ENCODE measurements at places on chromosomes 7 and 10.

GRCh38 chr7:50474382-50475160 lies 24.4 kb upstream of the FIGNL1 start:
- DNase-seq = no peak

- DNase-seq = no peak
These were observed 8.8 kb upstream of the SPAM1 start for GRCh38 chr7:123916240-123916724.

- DNase-seq = no peak
These were observed 202.2 kb downstream of the VTI1A start for GRCh38 chr10:112649006-112649821.

GRCh38 chr7:98323597-98324322 lies 42.3 kb downstream of the BRI3 start:
- DNase-seq = no peak

- no peak for DNase-seq
These were observed 569.4 kb downstream of the HTR7 start for GRCh38 chr10:90288391-90288933.

DNA sequence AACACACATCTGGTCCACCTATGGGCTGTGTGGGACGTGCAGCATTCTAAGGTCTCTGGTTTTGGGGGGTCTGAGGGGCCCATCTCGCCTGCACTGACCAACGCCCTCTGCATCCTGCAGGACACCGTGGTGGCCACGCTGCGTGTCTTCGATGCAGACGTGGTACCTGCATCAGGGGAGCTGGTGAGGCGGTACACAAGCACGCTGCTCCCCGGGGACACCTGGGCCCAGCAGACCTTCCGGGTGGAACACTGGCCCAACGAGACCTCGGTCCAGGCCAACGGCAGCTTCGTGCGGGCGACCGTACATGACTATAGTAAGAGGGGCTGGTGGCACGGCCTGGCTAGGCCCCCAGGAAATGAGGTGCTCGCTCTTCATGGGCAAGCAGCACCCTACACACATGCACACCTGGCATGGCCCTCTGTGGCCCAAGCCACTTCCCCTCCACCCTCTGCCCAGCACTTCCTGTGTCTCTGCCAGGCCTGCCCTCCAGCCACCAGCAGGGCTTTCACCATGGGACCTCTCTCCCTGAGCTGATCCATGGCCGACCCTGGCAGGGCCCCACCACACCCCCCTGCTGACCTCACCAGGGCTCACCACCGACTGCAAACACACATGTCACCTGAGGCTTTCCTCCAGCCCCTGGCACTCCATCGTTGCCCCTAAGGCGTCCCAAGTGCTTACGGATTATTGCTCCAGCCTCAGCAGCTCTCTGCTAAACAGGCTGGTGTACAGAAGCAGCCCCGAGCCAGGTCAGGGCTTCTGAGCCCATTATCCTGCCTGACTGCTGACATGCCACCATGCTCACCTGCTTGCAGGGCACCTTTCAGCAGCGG lies 29.6 kb downstream of the RET start:
- DNase-seq = peak; percentile 36

GRCh38 chr7:49773218-49773935 lies at the start of gene VWC2:
Gene VWC2 (plus strand): TSS chr7:49773638. CDS start chr7:49775436, 1,798 bp downstream.
- DNase-seq = no peak

GRCh38 chr10:65394502-65395297 lies 1531.1 kb upstream of the LRRTM3 start:
- DNase-seq = no peak

DNA sequence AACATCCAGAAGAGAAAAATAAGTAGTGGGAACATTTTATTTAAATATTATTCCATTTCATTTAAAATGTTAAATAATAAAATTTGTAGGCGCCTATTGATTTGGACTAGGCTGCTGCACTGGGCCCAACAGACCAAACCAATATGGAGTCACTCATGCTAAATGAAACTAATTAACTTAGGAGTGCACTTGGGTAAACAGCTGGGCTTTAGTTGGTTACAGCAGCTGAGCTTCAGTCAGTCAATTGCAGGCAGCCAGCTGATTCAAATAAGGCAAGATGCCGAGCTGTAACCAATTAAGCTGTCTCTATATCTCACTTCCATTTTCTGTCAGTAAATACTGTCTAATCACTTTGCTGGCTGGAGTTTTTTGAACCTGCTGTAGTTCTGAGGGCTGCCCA lies 102.1 kb upstream of the WDR11 start:
- DNase-seq = no peak

GRCh38 chr7:17620566-17620965 lies 319.7 kb downstream of the SNX13 start:
- no peak for DNase-seq

- no peak for DNase-seq
These were observed 155.6 kb upstream of the FAM13C start for GRCh38 chr10:59517996-59518395.

DNA sequence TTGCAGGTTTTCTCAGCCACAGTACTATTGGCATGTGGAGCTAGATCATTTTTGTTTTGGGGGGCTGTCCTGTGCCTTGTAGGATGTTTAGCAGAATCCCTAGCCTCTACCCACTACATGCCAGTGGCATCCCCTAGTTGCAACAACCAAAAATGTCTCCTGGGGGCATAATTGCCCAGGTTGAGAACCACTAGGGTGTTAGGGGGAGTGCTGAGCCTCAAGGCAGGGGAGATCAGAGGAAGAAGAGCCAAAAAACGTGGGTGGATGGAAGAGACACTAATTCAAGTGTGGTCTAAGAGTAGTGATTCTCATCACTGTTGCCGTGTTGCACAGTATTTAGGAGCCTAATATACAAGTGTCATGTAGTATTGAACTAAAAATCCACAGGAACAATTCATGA lies 31.7 kb upstream of the CCNY start:
- DNase-seq = no peak

- no peak for DNase-seq
These were observed 108.9 kb downstream of the ARID5B start for GRCh38 chr10:62010366-62010765.

DNA sequence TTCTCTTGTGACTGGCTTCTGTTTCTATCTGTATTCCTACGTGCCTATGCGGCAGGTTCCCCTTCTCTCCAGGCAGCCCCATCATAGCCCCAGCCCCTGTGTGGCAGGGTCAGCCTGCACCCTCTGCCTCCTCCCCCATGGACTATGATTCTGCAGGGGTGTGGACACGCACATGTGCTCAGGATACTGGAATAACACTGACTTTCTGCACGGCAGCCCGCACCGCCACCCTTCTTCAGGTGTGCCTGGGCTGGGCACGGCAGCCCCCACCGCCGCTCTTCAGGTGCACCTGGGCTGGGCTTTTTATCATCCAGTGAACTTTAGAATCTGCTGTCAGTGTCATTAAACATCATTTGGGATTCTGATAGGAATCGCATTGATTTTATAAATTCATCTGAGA lies 202.6 kb upstream of the PPP2R2D start:
- DNase-seq = no peak

DNA sequence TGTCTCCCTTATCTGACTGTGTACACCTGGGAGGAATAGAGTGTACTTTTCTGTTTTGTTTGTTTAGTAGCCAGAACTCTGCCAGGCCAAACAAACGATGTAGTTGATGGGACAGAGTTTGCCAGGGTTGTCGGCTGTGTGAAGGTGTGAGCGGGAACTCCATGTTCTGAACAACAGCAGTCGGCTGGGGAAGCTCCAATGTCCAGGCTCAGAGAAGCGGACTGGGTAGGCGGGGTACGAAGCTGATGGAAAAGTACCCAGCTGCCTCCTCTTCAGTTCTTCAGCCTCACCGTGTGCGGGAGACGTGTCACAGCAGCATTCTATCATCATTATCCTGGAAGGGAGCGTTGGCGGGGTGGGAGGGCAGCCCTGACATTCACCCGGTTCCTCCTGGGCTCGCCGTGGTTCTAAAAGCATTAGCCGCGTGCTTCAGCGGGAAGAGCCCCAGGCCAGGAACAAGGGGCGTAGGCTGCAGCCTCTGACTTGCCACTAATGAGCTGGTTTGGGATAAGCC lies 52.9 kb downstream of the PFKFB3 start:
- DNase-seq = no peak

GRCh38 chr7:151007469-151007898 lies 16.7 kb downstream of the NOS3 start:
- DNase-seq = no peak

- no peak for DNase-seq
These were observed 33.1 kb downstream of the SEMA3C start for GRCh38 chr7:80885757-80886156.

GRCh38 chr7:108063520-108063933 lies 60.6 kb upstream of the LAMB1 start:
- DNase-seq = no peak

- DNase-seq = no peak
These were observed 98.8 kb downstream of the PTPN20 start for GRCh38 chr10:47010036-47010435.

DNA sequence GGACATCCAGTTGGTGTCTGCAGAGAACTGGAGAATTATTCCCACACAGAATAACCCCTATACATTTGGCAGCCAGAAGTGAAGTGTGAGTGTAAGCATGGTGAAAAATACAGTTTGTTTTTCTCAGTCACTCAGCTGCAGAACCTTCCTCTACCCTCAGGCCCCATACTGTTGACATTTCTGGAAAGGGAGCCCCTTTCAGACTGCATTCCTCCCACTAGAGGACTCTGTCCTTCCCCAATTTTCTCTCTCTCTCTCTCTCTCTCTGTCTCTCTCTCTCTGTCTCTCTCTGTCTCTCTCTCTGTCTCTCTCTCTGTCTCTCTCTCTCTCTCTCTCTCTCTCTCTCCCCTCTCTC lies 86.8 kb upstream of the STEAP1B start:
- no peak for DNase-seq

DNA sequence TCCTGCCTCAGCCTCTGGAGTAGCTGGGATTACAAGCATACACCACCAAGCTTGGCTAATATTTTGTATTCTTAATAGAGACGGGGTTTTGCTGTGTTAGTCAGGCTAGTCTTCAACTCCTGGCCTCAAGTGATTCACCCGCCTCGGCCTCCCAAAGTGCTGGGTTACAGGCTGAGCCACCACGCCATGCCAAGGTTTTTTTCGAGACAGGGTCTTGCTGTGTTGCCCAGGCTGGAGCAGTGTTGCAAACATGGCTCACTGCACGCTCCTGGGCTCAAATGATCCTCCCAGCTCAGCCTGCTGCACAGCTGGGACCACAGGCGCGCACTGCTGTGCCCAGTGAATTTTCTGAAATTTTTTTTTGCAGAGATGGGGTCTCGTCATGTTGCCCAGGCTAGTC lies 3.3 kb upstream of the SEC31B start:
- DNase-seq = no peak

GRCh38 chr7:5217396-5217795 lies 27.4 kb downstream of the WIPI2 start:
- DNase-seq = peak; percentile 46

DNA sequence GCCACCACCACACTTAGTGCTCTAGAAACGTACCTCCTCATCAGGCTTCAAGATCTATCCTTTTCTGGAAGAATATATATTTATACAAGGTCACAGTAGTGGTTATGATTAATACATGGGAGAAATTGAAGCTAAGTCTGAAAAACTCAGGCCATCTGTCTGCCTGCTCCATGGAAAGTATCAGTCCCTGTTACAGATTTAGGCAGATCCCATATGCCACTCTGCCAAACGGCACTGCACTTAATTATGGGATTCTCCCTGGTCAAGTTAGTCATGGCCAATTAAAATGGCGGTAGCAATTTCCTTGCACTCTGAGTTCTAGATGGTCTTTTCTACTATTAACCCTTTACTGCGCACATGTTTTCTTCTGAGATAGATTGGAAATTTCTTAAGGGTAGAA lies 740.0 kb downstream of the SUGCT start:
- no peak for DNase-seq

DNA sequence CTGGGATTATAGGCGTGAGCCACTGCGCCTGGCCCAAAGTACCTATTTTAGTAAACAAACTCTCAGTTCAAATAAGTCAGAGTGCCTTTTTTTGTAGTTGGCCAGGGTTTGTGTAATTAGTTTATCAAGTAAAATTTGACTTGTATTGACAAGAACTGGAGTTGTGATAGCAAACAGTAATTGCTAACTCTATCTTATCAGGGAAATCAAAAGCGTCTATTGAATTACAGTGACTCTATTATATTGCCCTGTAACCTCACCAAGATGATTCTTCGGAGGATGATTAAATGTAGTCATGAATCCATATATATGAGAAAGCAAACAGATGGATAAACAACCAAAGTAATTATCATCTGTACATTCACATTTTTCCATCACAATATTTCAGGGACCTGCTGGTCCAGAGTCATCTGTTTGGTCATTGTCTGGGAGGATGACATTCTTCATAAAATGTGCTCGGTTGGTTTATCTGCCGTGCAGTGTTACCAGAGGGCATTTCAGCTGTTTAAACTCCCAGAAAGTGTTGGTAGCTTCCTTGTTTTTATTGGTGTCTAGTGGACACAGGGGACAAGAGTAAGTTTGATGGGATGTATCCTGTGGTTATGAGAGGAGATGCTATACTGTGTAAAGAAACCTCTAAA lies 35.6 kb downstream of the DOCK1 start:
- no peak for DNase-seq

DNA sequence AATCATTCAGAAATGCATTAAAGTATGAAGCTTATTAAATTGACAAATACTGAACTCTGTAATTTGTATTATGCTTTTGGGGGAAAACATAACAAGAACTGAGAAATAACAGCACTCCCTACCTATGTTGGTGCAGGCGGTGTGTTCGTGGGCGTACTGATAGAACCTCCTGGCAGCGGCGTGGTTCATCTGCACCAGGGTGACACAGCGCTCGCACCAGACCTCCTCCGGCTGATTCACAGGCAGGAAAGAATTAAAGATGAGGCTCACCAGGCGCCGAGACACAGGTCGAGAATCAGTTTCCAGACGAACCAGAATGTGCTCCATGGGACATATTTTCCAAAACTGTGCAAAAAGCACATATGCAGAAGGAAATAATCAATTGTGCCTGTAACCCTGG lies 40.2 kb downstream of the NCAPG2 start:
- DNase-seq = no peak

GRCh38 chr10:80444646-80445319 lies 9.3 kb upstream of the TSPAN14 start:
- DNase-seq = peak; percentile 86

GRCh38 chr7:128137181-128137580 lies 103.9 kb upstream of the LEP start:
- no peak for DNase-seq

GRCh38 chr7:158804335-158804734 lies 25.0 kb downstream of the ESYT2 start:
- DNase-seq = no peak

DNA sequence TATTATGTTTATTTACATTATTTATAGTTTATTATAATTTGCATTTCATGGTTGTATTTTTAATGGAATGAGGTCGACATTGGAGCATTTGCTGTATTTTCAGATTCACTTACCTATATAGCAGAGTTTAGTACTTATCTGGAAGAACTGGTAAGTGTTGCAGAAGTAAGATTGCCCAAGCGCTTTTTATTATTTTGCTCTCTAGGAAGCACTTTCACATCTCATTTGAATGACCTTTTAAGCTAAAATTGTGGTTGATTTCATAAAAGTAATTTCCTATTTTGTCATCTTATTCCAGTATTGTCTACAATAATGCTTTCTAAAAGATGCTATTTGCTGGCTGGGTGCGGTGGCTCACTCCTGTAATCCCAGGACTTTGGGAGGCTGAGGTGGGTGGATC lies 28.6 kb downstream of the SEC61A2 start:
- no peak for DNase-seq
